NCI-H1436 (cell line): ENCODE measurements at places on chromosomes 4 and X.

- no peak for DNase-seq
Observed at GRCh38 chr4:138310498-138310897, 68.3 kb upstream of the SLC7A11 start.

- no peak for DNase-seq
Observed at GRCh38 chr4:183408796-183409195, 35.6 kb upstream of the CDKN2AIP start.

GRCh38 chr4:88659890-88660208, 37.8 kb downstream of the NAP1L5 start:
- DNase-seq, result no peak

DNA sequence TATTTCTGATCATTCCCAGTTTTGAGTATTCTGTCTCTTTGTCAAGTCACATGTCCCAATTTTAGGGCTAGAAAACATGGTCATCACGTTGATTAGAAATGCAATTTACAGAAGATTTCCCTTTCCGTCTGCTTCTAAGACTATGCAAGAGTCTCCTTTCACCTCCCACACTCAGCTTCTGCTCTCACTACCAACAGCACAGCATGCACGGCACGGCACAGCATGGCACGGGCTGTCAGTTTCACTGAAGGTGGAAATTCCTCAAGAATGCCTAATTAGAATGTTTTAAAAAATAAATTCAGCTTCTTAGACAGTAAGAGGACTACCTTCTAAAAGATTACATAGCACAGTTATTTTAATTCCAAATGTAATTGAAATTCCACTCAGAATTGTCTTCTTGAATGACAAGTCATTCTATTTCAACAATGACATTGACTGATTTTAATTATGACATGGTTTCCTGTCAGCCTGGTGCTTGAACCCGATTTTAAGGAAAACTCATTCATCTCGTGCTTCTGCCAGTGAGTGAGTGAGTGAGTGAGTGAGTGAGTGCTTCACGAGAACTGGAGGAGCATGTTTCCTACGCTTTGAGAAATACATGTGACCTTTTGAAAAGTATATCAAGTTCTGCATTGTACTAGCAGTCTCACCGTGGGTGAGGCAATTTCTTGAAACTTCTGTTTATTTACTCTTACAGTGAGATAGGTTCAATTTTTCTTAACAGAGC, 124.8 kb upstream of the SORBS2 start:
- DNase-seq, result no peak

DNA sequence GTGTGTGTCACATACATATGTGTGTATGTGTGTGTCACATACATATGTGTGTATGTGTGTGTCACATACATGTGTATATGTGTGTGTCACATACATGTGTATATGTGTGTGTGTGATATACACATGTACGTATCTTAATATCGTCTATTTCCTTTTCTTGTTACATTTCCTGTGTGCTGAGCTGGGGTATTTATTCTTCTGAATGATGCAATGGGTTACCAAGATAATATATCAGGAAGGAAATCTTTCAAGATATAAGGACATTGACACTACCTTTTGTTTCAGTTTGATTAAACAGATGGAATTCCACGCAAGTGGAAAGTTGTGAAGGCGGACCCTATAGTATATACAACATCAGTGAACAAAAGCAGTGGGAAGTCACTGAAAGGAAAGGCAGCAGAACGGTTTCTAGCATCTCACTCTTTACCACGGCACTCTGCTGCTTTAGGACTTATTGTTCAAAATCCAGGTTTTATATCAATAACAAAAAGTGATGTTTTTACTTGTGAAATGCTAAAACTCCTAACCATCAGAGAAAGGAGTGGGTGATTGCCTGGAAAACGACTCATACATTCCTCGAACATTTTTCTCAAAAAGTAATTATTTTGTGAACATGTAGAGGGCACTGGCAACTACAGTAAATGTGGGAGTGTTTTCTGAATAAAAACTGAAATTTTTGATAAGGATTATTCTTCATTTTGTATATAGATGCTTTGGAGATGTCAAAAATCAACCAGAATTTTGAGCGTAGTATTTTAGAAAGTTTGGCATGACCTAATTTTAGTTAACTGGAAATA, 43.1 kb upstream of the IL21 start:
- no peak for DNase-seq

- DNase-seq, result peak; percentile 96
Observed at GRCh38 chrX:132591719-132592275, 103.0 kb upstream of the MBNL3 start.

- DNase-seq, result no peak
Observed at GRCh38 chr4:113899271-113900070, 80.0 kb downstream of the ARSJ start.

GRCh38 chrX:41116948-41117347, 31.7 kb downstream of the USP9X start:
- no peak for DNase-seq

DNA sequence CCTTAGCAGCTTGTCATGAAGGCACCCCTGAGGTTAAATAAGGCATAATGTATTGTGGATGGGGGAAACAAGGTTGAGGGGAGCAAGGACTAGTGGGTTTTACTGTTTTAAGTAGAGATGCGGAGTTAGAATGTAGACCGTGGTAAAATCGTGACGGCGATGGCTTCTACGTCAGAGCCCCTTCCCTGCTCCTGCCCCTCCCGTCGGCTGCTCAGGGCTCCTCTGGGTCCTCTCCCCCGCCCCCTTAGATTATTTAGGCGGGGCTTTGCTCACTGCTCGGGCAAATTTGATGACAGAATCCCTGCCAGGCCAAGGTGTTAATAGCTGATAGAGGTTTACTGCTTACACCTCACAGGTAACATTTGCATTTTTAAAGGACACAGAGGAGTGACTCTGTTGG, 2.3 kb downstream of the FRMPD3 start:
- DNase-seq, result peak; percentile 84

DNA sequence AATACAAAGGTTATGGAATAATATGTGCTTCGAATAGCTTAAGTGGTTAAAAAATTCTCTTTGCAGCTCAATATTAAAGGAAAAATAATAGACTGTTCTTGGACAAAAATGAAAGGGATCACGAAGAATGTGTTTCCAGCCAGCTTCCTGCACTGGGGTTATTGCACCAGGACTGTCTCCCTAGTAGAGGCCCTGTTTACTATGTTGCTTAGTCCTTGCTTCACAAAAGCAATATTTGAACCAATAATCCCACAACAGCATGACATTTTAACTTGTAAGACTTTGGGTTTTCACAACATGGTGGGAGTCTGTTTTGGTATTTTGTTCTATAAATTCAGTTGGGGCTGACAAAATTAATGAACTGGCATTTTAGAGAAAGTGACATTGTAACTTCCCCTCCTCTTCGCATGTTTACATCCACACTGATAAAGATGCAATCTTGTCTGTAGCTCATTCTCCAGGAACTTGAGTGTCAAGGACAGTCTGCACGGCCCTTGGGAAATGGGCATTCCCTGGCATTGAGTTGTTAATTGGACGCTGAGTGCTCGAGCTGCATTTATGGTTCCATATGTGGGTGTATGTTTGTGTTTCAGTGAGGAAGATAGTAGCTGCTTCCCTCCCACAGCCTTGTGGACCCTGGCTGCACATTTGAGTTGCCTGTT, 39.0 kb downstream of the SHROOM2 start:
- DNase-seq, result no peak

- DNase-seq, result no peak
Observed at GRCh38 chr4:76407440-76408119, 13.4 kb downstream of the CCDC158 start.

- DNase-seq, result no peak
Observed at GRCh38 chrX:153662266-153662665, 11.3 kb downstream of the PNCK start.

DNA sequence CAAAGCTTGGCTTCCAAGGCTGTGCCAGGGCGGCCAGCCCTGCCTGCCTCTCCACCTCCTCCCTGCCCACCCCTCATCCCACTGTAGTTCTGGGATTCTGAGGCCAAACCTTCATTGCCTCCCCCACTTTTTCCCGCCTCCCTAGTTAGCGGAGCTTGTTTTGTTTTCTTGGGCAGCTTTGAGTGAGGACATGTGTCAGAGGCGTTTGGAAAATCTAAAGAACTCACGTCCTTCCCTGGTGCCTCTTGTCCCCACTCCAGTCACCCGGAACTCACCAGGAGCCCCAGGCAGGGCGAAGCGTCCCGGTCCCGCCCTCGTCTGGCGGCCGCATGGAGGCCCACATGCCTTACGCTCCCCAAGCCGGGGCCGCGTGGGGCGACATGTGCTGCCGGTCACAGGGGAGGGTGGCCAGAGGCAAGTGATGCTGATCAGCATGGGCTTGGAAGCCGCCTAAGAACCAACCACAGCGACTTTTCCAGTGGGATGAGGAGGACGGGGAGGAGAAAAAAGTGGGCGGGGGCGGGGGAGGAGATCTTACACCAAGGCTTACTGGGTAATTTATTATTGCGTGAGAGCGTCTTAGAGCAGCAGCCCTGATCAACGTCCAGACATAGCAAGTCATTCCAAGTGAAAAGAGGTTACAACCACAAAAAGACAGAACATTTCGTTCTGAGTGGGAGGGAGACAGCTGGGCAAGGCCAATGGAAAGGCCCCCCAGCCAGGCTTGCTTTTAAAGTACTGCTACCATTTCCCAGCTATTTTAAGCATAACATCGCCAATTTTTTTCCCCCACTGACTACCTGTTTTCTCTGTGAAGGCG, 48.5 kb downstream of the PRPS1 start:
- no peak for DNase-seq

GRCh38 chr4:26022346-26023202, 108.6 kb downstream of the SMIM20 start:
- peak; percentile 24 for DNase-seq
